Astrocyte (in vitro differentiated cells and primary cell): ENCODE measurements at places on chromosomes 1 and 21.

DNA sequence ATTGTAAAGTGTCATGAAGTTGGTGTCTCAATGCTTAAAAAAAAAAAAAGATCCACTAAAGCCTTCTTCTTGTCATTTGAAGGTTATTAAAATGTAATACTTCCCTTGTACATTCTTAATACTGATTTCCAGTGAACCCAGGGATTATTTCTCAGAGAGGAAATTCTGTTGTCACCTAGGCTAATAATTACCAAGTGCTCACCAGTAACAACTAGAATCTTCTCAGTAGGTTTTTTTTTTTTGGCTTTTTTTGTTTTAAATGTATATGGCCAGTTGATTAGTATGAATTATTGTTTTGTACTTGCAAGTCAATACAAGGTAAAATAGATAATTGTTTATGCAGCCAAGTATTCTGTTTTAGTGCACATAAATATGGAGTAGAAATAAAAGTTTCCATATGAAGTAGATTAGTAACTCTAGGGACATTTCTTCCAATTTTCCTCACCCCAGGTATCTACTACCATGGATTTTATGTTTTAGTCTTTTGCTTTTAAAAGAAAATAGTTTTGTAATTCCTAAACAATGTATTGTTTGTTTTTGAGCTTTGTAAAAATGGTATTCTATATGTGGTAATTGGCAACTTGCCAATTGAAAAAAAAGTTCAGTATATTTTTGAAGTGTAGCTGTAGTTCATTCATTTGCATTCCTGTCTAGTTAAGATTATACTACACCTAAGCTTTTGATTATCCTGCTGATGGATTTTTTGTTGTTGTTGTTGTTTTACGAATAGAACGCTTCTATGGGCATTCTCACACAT, 21.9 kb downstream of the LAMC1 start:
- peaks cover 45% of the 10 kb centered on the region for H3K4me1 ChIP-seq
- H3K36me3 ChIP-seq = no peaks in the 10 kb centered on the region
- no peak overlapping the region for H3K4me3 ChIP-seq
- H3K27me3 ChIP-seq = no peaks in the 10 kb centered on the region

- H3K4me1 ChIP-seq = peaks cover 27% of the 10 kb centered on the region
- DNase-seq = peak; percentile 33
- H3K36me3 ChIP-seq = no peaks in the 10 kb centered on the region
- peak overlapping the region; percentile 56 for H3K4me3 ChIP-seq
- H3K27ac ChIP-seq = peak overlapping the region; percentile 63
Observed at GRCh38 chr1:243473227-243474135, 217.6 kb downstream of the SDCCAG8 start.

- H3K4me1 ChIP-seq = no peaks in the 10 kb centered on the region
- no peaks in the 10 kb centered on the region for H3K27me3 ChIP-seq
- H3K27ac ChIP-seq = no peak overlapping the region
- H3K4me3 ChIP-seq = no peak overlapping the region
Observed at GRCh38 chr1:116253566-116254382, 119.3 kb upstream of the ATP1A1 start.

DNA sequence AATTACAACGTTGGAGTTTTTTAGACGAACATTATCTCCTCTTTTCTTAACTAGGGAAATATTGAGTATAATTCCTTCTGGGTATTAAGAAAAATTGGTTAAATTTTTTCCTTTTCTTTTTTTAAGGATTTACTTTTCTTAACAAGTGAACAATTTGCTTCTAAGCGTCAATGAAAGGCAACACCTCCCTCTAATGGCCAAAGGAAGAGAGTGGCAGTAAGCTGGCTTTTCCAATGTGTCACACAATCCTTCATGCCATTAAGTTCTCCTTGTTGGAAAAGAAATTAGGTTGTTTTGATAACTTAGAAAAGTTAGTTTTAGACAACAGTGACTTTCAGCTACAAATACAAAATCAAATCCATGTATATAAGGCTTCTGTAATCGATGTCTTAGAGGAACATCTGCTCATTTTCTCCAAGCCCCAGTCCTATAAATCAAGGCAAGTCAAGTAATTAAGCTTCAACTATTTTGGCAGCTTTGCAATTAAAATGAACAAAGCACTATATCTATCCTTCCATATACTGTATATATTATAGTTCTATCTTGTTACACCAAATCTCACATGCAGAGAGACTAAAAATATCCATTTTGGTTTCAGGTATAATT, 62.8 kb downstream of the EDEM3 start:
- H3K4me3 ChIP-seq = no peak overlapping the region
- H3K36me3 ChIP-seq = peaks cover 9% of the 10 kb centered on the region
- H3K4me1 ChIP-seq = no peaks in the 10 kb centered on the region
- no peak overlapping the region for H3K27ac ChIP-seq

DNA sequence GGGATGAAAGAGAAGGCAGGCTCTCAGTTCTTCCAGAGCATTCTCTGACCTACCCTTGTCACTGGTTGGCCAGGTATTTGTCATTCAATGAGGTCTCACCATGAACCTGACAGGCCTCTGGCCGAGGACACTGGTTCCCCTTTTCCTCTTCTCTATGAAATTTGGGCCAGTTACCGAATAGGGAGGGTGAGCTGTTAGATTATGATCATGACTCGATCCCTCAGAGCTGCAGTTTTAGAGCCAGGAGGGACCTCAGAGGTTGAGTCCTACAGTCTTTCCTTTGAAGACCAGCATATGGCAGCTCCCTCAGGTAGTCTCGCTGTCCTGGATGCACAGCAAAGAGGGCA, 29.5 kb upstream of the CLSTN1 start:
- H3K4me3 ChIP-seq = no peak overlapping the region
- DNase-seq = no peak
- H3K36me3 ChIP-seq = no peaks in the 10 kb centered on the region
- no peak overlapping the region for H3K27ac ChIP-seq

GRCh38 chr1:14923727-14924452, 229.7 kb upstream of the TMEM51 start:
- no peak overlapping the region for H3K27ac ChIP-seq
- no peaks in the 10 kb centered on the region for H3K27me3 ChIP-seq
- H3K4me3 ChIP-seq = peak overlapping the region; percentile 58
- H3K4me1 ChIP-seq = peaks cover 5% of the 10 kb centered on the region
- no peaks in the 10 kb centered on the region for H3K36me3 ChIP-seq
- peak; percentile 56 for DNase-seq

GRCh38 chr1:15916417-15916816, 59.5 kb downstream of the ZBTB17 start:
- no peaks in the 10 kb centered on the region for H3K27me3 ChIP-seq
- H3K27ac ChIP-seq = peak overlapping the region; percentile 34
- peak; percentile 5 for DNase-seq
- H3K4me3 ChIP-seq = no peak overlapping the region
- H3K36me3 ChIP-seq = peaks cover 32% of the 10 kb centered on the region
- peaks cover 27% of the 10 kb centered on the region for H3K4me1 ChIP-seq

- no peak for DNase-seq
- H3K4me1 ChIP-seq = no peaks in the 10 kb centered on the region
- H3K36me3 ChIP-seq = no peaks in the 10 kb centered on the region
- no peaks in the 10 kb centered on the region for H3K27me3 ChIP-seq
Observed at GRCh38 chr1:79815115-79815514, 808.6 kb upstream of the ADGRL4 start.

- peak; percentile 71 for DNase-seq
- no peaks in the 10 kb centered on the region for H3K36me3 ChIP-seq
- H3K27me3 ChIP-seq = no peaks in the 10 kb centered on the region
- peaks cover 5% of the 10 kb centered on the region for H3K4me1 ChIP-seq
Observed at GRCh38 chr1:232684371-232685105, 54.6 kb upstream of the SIPA1L2 start.

- no peak overlapping the region for H3K27ac ChIP-seq
- no peaks in the 10 kb centered on the region for H3K36me3 ChIP-seq
- H3K4me1 ChIP-seq = peaks cover 5% of the 10 kb centered on the region
- H3K4me3 ChIP-seq = no peak overlapping the region
- H3K27me3 ChIP-seq = peaks cover 7% of the 10 kb centered on the region
- DNase-seq = no peak
Observed at GRCh38 chr1:39643705-39644104, 4.3 kb upstream of the HEYL start.

GRCh38 chr1:108826081-108826635, 30.7 kb downstream of the AKNAD1 start:
- H3K4me1 ChIP-seq = peaks cover 29% of the 10 kb centered on the region
- H3K4me3 ChIP-seq = no peak overlapping the region
- DNase-seq = no peak
- H3K36me3 ChIP-seq = no peaks in the 10 kb centered on the region

DNA sequence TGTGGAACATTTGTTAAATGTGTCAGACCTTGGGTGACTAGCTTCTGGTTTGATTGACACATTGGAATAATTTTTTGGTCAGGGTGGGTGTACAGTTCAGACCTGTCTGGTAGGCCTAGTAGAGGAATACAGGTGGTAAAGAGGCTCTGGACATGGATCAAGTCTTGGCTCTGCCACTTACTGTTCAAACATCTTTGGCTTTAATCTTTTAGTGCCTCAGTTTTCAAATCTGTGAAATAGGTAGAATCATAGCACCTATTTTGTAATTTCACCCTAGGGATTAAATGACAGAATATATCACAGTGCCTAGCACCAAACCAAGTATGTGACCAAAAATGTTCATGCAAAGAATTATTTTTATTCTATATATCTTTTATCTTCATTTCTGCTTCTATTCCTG, 340.4 kb downstream of the RPS6KC1 start:
- H3K27me3 ChIP-seq = no peaks in the 10 kb centered on the region
- H3K4me3 ChIP-seq = no peak overlapping the region
- DNase-seq = no peak
- H3K36me3 ChIP-seq = no peaks in the 10 kb centered on the region
- H3K4me1 ChIP-seq = no peaks in the 10 kb centered on the region
- no peak overlapping the region for H3K27ac ChIP-seq

DNA sequence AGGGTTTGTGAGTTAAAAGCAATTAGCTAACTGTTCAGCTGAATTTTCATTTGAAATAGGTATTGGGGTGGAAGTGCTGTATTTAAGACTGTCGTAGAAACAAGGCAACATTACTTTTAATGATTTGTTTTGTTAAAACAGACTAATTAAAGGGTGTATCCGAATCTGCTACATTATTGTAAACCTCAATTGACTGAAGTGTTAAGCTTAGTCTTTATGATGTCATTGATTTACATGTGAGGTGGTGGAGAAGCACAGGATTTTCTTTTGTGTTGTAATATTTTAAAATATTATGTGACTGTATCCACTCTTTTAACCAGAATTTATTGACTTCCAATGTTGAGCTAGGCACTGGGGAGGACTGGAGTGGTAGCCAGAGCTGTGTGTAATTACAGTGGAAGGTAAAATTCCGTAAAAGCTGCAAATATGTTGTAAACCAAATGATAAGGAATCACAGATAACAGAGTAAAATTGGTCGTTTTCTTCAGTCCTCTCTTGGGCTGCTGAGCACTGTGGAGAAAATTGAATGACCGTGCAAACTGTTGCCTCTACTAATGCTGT, 1.6 kb downstream of the HOOK1 start:
- no peak overlapping the region for H3K27ac ChIP-seq
- peaks cover 28% of the 10 kb centered on the region for H3K27me3 ChIP-seq
- no peaks in the 10 kb centered on the region for H3K4me1 ChIP-seq
- no peaks in the 10 kb centered on the region for H3K36me3 ChIP-seq
- no peak overlapping the region for H3K4me3 ChIP-seq
- no peak for DNase-seq

- H3K36me3 ChIP-seq = no peaks in the 10 kb centered on the region
- DNase-seq = no peak
- H3K27me3 ChIP-seq = no peaks in the 10 kb centered on the region
- H3K4me3 ChIP-seq = no peak overlapping the region
- H3K27ac ChIP-seq = no peak overlapping the region
Observed at GRCh38 chr1:150761801-150762200, 3.8 kb downstream of the CTSS start.
